ENCODE measurements at places on chromosomes 4 and X.

GRCh38 chr4:85406185-85406584 lies 68.8 kb upstream of the ARHGAP24 start:
- no peak for DNase-seq

- no peak for DNase-seq
Measured at GRCh38 chr4:128715616-128716015, 93.9 kb upstream of the JADE1 start.

GRCh38 chr4:81922313-81922712 lies 450.6 kb upstream of the RASGEF1B start:
- no peak for DNase-seq

DNA sequence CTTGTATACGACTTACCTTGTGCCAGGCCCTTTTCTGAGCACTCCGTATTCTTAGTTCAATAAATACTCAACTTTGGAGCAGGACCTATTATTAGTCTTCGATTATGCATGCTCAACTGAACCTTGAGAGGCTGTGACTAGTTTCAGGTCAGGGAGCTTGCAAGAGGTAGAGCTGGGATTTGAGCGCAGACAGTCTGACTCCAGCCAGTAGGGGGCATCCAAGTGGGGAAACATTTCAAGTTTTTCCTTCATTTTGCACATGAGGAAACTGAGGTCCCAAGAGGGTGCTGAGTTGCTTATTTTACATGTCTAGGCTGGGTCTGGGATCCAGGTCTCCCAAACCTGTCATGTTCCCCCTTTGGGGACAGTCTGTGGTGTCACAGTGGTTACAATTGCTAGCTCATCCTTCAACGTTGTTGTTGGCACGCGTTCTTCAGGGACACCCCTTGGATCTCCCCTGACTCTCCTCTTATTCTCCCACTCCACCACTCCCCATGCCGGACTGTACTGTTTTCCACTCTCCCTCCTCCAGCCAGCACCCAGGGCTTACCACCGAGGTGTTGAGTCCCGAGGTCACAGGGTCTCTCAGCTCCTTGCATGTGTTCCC lies 6.7 kb upstream of the PRICKLE3 start:
- no peak for DNase-seq

GRCh38 chrX:84216406-84216805 lies 28.4 kb upstream of the RPS6KA6 start:
- DNase-seq: no peak

- DNase-seq: no peak
Measured at GRCh38 chr4:158945529-158946108, 157.3 kb upstream of the RAPGEF2 start.

DNA sequence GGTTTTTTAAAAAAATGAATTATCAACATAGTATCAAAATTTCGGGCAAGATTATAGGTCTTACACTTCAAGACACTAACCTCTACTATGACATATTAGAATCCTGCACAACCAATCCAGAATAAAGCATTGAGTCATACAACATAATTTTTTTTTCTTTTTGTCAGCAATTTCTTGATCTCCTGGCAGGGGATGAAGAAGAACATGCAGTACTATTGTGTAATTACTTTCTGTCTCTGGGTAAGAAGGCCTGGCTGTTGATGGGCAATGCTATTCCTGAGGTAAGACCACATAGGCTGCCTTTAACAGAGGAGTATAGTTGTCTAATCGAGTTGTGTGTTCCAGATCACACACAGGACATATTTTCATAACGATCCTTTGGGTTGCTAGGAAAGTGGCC lies 67.5 kb downstream of the FBXL5 start:
- DNase-seq: no peak

DNA sequence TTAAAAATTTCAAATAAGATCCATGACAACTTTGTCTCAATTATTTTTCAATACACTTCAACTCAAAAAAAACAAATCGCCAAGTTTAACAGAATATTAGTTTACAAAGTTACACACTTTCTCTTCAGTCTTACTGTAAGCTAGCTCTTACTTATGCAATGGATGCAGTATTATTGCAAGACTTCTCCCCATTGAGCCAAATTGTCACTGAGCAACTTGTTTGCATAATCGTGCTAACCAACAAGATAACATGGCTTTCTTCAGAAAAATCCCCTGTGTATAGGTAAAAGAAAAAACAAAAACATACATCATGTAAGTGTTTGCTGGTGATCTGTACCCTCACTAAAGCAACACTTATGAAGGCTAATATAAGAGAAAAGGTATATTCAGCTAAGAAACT lies 18.9 kb downstream of the DNAJB14 start:
- DNase-seq: no peak

DNA sequence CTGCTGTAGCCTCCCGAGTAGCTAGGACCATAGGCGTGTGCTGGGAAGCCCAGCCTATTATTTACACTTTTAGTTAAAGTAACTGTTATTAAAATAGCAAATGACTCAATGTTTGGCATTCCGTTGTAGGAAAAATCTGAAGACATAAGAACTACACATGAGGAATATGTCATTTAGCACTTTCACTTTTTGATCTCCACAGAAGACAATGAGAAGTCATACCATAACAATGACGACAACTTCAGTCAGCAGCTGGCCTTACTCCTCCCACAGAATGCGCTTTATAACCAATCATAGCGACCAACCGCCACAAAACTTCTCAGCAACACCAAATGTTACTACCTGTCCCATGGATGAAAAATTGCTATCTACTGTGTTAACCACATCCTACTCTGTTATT lies 6.7 kb downstream of the GPR34 start:
- DNase-seq: no peak

GRCh38 chr4:156665780-156666366 lies 305.7 kb downstream of the PDGFC start:
- no peak for DNase-seq

- DNase-seq: no peak
Measured at GRCh38 chr4:70712604-70713452, 8.9 kb upstream of the RUFY3 start.

DNA sequence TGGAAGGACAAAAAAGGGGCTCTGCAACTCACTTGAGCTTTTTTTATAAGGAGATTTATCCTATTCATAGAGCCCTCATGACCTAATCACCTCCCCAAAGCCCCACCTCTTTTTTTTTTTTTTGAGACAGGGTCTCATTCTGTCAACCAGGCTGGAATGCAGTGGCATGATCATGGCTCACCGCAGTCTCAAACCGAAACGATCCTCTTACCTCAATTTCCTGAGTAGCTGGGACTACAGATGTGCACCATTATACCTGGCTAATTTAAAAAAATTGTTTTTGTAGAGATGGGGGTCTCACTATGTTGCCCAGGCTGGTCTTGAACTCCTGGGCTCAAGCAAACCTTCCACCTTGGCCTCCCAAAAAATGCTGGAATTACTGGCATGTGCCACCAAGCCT lies 61.6 kb upstream of the PDGFRA start:
- no peak for DNase-seq

- DNase-seq: no peak
Measured at GRCh38 chr4:13940921-13941320, 313.4 kb upstream of the BOD1L1 start.

- no peak for DNase-seq
Measured at GRCh38 chr4:137533855-137534254, 1.6 kb upstream of the PCDH18 start.

DNA sequence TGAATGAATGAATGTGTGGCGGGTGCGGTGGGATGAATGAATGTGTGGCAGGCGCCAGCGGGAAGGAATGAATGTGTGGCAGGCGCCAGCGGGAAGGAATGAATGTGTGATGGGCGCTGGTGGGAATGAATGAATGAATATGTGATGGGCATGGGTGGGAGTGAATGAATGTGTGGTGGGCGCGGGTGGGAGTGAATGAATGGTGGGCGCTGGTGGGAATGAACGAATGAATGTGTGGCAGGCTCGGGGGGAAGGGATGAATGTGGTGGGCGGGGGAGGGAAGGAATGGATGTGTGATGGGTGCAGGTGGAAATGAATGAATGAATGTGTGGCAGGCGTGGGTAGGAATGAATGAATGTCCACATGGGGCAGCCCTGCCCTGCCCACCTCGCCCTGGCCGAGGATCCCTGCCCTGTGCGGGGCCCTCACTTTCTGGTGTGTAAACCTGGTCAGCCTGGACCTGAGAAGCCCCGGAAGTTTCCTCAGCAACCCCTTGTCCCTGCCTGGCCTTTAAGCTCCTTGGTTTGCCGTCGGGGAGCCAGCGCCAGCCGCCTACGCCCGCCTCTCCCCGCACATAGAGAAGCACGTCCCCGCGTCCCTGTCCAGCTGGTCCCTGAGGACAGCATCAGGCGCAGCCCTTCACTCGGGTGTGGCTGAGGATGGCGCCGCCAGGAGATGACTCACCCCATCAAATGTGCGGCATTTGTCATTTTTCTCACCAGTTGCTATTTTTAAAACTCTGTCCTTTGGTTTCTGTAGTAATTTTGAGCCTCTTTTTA lies 112.8 kb upstream of the LRPAP1 start:
- peak; percentile 85 for DNase-seq

DNA sequence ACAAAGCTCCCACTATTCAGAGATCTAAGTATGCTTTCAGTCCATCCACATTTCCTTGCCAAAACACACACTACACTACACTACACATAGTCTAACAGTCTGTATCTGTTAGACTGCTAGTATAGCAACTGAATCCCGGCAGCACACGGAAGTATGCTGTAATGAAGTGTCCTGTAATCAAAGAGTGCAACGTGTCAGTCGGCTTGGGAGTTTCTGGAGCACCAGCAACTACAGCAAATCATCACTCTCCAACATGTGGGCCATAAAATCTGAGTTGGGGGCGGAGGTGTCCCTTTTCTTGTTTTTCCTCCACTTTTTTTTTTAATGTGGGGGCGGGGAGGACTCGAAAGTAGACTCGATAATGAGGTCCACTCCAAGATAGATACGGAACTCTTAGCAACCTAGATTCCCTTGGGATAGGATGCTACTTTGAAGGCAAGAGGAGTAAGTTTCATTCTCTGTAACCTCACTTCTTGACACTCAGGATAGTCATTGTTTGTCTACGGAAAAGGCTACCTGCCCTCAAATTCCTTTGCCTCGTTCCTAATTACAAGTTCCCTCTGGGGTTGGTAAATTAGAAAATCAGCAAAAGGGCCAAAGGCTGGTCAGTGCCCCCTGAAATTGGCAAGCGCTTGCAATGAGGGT lies 722 bp downstream of the SLC10A7 start:
- no peak for DNase-seq

Measured in aorta (tissue), 5 donors.